Bone marrow (tissue), 2 donors: ENCODE measurements at places on chromosomes 6 and 20.
A peak's percentile ranks its signal among the peaks of the same experiment; 100 is the strongest.

DNA sequence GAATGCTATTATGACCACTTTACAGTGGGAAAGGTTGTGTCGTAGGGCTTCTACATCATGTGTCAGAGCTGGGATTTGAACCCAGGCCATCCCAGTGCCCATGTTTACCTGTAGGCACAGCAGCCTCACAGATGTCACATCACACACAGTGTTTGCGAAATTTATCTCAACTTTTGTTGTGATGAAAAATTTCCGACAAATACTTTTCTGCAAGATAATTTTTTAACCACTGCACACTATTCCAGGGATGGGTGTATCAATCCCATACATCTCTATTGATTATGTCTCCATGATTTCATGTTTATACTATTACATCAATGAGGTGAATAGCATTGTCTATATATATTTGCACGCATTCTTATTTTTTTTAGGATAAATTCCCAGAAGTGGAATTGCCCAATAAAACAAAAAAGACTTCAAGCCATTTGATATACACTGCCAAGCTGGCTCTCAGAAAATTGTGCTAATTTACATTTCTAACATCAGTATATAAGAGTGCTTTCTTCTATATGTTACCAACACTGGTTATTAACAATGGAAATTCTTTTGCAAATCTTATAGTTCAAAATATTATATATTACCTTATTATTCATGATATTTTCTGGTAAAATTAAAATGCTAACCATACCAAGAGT is 189.1 kb upstream of the ZNF217 start:
- DNase-seq: no peak

DNA sequence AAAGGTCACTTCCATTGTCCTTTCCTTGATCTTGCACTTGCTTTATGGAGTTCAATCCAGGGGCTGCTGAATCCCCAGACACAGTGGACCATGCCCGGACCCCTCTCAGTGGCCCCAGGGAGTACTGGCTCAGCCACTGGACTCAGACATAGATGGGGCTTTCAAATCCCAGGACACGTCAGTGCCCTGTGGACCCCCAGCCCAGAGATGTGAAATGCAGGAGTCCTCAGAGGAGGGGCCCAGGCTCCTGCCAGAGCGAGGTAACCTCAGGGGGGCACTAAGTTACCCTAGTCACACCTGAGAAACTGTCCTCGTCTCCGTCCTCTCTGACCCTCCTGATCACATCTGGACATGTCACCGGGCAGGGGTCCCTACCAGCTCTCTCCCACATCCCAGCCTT is 18.7 kb upstream of the APMAP start:
- DNase-seq: no peak

DNA sequence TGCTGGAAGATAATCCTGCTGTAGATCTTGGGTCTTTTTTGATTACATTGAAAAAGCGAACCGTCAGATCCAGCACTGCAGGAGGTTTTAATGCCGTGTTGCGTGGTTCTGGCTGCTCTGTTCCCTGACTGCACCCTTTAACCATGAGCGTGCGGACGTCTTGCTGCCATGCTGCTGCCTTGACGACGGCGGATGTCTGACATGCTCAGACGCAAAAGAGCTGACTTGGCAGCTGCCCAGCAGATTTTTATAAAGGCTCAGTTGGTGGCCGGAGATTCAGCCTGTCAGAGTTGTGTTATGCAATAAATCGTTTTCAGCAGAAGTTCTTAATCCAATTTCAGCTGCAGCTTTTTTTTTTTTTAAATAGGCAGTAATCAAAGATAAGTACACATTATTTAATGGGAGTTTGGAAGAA is 119.4 kb downstream of the JARID2 start:
- peak; percentile 81 for DNase-seq

DNA sequence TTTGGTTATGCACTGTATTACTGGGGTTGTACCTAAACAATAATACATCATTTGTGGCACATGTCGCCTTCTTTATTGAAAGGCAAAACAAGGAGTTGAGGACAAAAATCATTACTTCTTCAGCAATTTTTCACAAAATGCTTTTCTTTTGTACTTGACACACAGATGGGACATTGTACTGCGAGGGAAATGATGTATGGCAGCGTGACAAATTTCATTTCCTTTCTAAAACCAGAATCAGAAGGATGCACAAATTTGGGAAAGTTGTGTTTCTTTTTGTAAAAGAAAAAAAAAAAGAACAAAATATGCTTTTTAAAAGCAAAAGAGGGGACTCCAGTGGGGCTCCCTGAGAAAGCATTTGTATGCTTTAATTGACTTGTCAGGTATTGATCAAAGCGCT is 394.0 kb upstream of the SLC35B3 start:
- no peak for DNase-seq

GRCh38 chr6:51839726-51840374 is 247.6 kb downstream of the PKHD1 start:
- no peak for DNase-seq

- DNase-seq: no peak
Observed at GRCh38 chr6:132333639-132334520, 67.4 kb downstream of the MOXD1 start.

- DNase-seq: no peak
Observed at GRCh38 chr6:10695086-10695657, 400 bp downstream of the PAK1IP1 start.

GRCh38 chr20:24960861-24961260 is 11.8 kb downstream of the CST7 start:
- no peak for DNase-seq

GRCh38 chr6:30707281-30707850 is 9.7 kb downstream of the MDC1 start:
- DNase-seq: no peak

GRCh38 chr6:91185072-91185471 is 598.2 kb upstream of the MAP3K7 start:
- no peak for DNase-seq

- DNase-seq: no peak
Observed at GRCh38 chr6:127221201-127221600, 45.5 kb upstream of the RNF146 start.

- DNase-seq: no peak
Observed at GRCh38 chr6:160122744-160123143, 1.1 kb downstream of the SLC22A1 start.

- no peak for DNase-seq
Observed at GRCh38 chr6:28816909-28817807, 106.6 kb downstream of the TRIM27 start.

- DNase-seq: no peak
Observed at GRCh38 chr6:158019416-158019815, 37.8 kb downstream of the SYNJ2 start.

DNA sequence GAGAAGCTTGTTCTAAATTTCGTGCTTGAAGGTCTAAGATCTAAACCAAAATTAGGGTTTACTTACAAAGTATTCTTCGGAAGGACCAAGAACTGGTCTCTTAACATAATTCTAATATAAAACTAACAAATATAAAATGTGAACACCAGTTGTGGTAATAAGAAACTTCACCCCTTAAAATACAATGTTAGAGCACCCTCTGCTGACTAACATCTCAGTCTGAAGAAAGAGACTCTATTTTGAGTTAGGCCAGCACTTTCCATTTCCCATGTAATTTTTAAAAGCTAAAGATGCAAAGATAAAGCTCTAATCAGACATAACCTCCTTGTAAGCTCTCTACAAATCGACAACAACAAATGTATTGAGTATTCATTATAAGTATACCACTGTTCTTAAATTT is 24.6 kb downstream of the ATG5 start:
- no peak for DNase-seq

- peak; percentile 46 for DNase-seq
Observed at GRCh38 chr20:59087829-59088433, 45.3 kb upstream of the PRELID3B start.

- no peak for DNase-seq
Observed at GRCh38 chr6:39979461-39980328, 45.4 kb upstream of the MOCS1 start.

DNA sequence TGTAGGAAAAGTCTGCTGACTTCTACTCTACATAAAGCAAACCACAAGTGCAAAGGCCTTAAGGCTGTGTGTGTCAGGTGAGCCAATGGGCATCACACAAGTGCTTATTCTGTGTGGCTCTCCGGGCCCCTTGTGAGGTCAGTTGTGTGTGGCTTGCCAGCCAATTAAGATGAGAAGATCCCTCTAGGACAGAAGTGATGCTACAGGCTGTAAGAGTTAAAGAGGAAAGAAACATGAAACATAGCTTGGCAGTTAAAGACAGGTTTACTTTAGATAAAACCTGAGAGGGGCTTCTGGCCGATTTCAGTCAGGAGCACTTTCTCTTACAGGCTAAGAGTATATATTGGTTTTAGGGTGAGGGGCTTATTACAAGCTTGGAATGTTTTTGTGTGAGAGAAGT is 242.4 kb downstream of the NFATC2 start:
- no peak for DNase-seq

DNA sequence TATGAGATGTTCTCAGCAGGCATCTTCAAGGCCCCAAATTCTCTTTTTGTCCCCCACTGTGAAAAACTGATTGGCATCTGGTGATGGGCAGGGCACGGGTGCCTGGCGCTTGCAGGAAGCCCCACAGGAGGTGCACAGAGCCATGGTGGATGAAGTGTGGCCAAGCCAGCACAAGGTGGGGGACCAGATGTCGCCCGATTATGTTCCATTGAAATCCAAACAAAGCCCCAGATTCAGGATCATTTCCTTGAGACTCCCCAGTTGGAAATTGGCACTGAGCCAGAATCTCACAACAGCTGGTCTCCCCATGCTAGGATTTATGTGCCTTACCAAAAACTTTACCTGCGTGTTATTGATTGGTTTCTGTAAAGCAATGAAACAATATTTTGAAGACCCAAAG is 186.1 kb downstream of the ADAT2 start:
- DNase-seq: no peak

DNA sequence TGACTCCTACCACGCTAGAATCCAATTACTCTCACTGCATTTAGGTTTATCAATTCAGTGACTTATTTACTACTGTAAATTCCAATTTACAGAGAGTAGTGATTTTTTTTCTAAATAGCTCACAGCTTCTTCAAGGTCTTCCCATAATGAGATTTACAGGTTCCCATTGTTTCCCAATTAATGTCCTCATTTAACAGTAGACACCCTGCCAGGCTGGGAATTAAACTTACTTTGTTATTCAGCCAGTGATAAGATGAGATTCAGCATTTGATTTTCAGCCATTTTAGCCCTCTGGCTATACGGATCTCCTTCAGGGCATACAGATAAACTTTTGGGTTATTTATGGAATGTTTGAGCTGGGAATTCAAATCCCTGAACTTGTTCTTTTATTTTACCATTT is 582.9 kb upstream of the EYS start:
- no peak for DNase-seq

GRCh38 chr6:33189625-33190448 is 2.4 kb downstream of the COL11A2 start:
- DNase-seq: no peak

DNA sequence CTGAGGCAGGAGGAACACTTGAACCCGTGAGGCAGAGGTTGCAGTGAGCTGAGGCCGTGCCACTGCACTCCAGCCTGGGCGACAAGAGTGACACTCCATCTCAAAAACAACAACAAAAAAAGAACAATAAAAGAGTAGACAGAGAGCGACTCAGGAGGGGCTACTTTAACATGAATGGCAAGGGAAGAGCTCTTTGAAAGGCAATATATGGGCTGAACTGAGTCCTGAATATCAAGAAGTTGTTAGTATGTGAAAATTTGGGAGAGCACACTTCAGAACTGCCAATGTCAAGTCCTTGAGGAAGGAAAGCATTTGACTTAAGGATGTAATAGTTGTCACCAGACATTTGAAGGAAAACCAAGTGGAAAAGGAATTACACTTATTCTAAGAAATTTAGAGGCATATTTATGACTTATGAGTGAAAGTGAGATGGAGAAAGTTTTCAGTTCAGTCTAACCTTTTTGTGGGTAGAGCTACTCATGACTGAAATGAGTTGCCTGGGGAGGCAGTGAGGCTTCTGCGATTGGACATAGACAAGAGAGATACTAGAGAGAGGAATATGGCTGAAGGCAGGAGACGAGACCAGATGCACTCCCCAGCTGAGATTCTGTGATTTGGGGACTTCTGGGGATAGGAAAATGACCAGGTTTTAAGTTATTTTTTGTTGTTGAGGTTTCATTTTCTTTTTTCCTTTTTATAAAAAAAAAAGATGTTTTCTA is 48.6 kb upstream of the SLC16A10 start:
- no peak for DNase-seq

DNA sequence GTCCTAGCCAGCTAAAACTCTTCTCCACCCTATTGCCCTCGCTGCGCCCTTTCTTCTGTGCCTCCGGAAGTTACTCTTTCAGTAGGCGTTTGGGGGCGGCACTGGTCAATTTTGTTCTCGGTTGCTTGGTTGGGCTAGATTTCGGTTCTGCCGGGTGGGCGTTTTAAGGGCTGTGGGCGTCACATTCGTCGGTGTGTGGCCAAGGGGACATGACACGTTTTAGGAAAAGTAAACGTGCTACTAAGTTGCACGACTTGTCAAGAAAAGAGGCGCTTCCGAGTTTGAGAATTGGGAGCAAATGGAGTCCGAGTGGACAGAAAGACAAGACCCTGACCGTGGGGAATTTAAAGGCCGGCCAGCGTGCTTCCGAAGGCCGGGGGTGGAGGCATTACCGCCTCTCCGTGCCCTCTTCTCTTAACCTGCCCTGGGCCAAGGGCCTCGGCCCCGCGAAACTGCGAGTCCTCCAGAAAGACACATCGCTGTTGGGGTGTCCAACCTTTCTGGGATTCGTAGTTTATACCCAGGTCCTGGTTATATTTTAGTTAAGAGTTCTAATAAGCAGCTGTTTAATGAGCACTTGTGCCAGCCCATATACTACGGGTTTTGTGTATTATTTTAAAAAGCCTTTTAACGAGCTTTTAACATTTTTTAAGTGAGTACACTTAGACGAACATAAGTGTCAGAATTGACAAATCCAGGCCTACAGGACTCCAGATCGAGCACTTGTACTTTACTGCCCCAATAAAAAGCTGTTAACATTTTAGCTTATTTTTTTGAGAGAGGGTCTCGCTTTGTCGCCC is 664 bp upstream of the BAG6 start:
- peak; percentile 97 for DNase-seq

GRCh38 chr6:170438402-170438753 is 114.7 kb downstream of the PSMB1 start:
- DNase-seq: no peak

DNA sequence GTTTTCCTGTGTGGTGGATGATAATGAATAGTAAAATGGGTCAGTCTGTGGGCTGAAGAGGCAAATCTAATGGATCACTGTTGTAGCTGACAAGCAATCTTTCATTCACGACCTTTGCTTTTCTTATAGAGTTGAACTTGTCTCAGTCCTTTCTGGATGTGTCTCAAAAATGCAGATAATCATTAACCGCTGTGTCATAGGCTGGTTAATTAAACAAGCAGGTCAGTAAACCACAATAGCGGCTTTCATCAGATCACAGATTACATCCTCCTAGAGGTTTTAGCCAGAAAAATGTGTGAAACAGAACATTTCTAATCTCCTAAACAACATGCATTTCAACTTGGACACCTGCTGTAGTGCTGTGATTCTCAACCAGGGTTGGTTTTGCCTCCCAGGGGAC is 2.5 kb upstream of the METTL24 start:
- no peak for DNase-seq

DNA sequence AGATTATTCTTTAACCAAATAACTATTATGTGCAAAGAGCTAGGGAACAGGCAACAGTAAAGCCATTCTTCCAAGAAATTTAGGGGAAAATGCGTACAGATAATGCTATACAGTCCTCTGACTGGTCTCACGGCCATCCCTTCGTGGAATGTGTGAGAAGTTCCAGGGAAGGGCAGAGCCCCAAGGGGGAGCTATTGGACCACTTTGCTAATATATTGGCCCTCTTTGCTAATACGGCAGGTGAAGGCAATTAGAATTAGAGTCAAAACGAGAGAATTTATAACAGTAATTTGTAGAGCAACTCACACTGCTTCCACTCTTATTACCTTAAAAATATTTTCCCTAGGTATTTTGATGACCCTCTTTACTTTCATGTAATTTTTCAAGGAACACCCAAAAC is 140.4 kb downstream of the IMPG1 start:
- DNase-seq: no peak
